ENCODE measurements at places on chromosomes 5 and 9.

- no peak for DNase-seq
These were observed 40.3 kb downstream of the SNCAIP start for GRCh38 chr5:122352331-122352730.

GRCh38 chr5:55657443-55657842 is 54.7 kb downstream of the SLC38A9 start:
- no peak for DNase-seq

- no peak for DNase-seq
These were observed 221.5 kb upstream of the MPDZ start for GRCh38 chr9:13501018-13501417.

- DNase-seq = no peak
These were observed 22.7 kb upstream of the CCDC180 start for GRCh38 chr9:97284798-97285197.

DNA sequence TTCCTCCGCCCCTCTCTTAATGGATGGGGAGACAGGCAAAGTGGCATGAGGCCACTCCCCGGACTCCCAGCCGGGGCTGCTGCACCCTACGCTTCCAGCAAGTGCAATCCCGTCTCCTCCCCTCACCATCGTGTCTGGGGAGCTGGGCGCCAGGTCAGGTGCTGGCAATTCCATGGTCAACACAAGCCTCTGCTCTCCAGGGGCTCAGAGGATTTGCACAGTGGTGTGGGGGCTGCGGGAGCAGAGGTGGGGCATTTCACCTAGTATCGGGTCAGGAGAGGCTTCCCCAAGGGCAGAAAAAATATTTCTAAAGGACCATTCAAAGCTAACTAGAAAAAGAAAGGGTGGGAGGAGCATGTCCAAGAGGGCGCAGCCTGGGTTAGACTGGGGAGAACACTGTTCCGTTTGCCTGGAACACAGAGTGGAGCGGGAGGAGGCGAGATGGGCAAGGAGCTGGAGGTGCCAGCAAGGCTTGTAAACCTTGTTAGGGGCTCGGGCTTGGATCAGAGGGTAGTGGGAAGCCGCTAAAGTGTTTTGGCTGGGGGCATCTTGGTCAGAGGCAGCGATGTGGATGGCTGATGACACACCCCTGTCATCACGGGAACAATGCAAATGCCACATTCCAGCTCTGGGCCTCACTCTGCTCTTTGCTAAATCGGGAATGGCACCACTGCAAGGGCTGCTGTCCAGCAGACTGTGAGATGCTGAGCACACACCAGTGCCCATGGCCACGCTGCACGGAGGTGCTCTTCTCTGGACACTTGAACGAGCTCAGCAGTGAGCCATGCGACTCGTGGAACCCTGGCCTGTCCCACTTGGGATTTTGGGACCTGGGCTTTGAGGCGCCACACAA is 191.7 kb downstream of the CDK5RAP2 start:
- no peak for DNase-seq

DNA sequence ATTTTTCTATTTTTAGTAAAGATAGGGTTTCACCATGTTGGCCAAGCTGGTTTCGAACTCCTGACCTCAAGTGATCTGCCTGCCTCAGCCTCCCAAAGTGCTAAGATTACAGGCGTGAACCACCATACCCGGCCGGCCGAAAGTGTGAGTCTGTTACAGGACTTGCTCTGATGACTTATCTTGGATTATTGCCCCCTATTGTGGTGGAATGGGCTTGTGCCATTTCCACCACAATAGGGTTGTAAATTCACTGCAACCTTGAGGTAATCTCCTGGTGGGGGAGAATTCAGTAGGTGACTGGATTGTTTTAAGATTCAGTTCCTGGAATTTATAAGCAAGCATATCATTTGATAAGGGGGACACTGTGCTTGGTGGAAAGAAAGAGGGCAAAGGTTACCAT is 15.0 kb upstream of the HMGCR start:
- no peak for DNase-seq

- DNase-seq = no peak
These were observed 66.0 kb upstream of the KLF9 start for GRCh38 chr9:70480405-70480980.

- DNase-seq = no peak
These were observed 165.2 kb downstream of the PDE4D start for GRCh38 chr5:59728356-59728755.

DNA sequence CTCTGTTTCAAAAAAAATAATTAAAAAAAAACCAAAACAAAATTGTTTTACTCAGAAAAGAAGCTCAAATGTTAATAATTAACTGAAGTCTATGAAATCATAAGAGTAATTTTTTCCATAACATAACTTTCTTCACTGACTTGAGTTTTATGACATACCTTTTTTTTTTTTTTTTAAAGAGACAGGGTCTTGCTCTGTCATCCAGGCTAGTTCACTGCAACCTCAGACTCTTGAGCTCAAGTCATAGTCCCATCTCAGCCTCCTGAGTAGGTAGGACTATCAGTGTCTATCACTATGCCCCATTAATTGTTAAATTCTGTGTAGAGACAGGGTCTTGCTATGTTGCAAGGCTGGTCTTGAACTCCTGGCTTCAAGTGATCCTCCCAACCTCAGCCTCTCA is 21.9 kb downstream of the SAR1B start:
- DNase-seq = no peak

DNA sequence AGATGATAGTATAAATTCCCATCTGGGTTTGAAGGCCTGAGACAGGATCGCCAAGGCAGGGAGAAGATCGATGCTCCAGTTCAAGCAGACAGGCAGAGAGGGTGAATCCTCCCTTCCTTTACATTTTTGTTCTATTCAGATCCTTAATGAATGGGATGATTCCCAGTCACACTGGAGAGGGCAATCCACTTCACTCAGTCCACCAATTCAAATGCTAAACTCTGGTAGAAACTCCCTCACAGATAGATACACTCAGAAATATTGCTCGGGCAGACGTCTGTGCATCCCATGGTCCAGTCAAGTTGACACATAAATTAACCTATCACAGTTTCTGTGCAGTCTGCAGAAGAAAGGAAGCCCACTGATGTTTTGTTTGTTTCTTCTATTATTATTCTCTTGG is 193.1 kb upstream of the ZNF462 start:
- no peak for DNase-seq

- DNase-seq = peak; percentile 69
These were observed 19.6 kb downstream of the QSOX2 start for GRCh38 chr9:136225748-136226679.

GRCh38 chr5:9604416-9604815 is 25.7 kb downstream of the TAS2R1 start:
- DNase-seq = no peak

GRCh38 chr5:132268769-132269551 is 11.5 kb downstream of the PDLIM4 start:
- no peak for DNase-seq

- peak; percentile 62 for DNase-seq
These were observed 11.7 kb upstream of the DOLPP1 start for GRCh38 chr9:129068990-129069861.

- DNase-seq = no peak
These were observed 1416.0 kb downstream of the EFNA5 start for GRCh38 chr5:106254784-106255183.

DNA sequence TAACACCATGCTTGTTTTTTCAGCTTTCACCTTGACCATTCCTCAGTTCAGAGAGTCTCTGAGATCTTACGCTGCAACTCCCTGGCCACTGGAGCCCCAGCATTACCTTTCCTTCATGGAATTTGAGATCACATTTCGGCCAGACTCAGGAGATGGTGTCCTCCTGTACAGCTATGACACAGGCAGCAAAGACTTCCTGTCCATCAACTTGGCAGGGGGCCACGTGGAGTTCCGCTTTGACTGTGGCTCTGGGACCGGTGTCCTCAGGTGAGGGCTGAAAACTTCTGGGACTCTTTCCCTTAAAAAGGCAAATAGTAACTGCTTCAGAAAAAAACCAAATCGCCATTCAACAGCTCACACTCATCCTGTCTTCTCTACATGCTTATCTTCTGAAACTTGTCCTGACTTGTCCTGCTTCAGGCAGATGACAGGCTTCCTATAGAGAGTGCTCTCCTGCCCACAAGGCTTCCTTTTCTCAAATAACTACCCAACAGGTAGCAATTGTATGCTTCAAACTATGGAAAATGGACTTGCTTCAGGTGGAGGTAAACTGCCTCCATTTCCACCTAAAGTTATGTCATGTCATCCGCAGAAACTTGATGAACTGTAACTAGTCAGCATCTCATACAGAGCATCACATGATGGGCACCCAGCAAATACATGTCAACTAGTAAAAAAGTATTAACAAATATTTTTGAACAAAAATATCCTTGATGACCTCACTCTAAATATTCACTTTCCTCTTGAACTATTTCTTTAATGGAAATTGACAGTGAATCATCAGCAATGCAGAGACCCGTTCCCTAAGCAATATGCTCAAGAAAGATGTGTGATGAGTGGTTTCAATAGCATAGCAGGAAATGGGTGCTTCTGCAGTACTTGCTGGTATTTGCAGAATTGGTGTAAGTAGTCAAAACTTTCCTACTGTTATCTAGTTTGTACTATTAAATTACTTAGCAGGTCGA is 129.2 kb downstream of the LIFR start:
- no peak for DNase-seq

DNA sequence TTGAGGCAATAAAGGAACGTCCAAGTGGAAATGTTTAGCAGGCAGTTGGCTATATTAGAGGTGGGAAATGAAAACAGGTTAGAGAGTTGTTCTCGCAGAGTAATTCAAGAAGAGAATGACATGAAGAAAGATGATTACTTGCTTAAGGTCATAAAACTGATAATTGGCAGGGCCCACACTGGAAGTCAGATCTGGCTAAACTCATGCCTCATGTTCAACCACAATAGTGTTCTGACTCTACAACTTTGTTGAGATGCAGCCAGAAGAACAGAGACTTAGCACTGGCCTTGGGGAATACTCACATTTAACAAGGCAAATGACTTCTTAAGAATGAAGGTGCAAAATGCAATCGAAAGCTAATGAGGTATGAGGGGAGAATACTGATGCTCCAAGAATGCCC is 27.2 kb upstream of the TNFSF8 start:
- no peak for DNase-seq

DNA sequence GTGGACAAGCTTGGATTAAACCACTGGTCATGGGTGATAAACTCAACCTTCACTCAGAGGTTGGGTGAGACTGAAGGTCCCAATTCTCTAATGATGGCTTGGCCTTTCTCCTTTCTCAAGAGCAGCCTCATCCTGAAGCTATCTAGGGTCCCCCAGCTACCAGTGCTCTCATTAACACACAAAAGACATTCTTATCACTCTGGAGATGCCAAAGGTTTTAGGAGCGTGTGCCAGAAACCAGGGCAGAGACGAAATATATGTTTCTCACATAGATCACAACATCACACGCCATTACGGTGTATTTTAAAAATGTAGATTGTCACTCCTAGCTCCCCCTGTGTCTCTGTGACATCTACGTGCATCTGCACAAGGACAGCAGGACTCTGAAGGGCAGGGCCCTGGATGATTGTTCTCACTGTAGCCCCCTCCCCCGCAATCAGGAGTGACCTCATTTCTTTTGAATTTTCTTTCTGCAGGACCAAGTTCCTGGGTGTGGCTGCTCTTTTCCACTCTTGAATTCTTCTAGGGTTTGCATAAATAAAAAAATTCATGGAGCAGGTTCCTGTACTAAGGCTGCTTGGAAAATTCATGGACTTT is 311.3 kb downstream of the GADD45G start:
- DNase-seq = no peak

DNA sequence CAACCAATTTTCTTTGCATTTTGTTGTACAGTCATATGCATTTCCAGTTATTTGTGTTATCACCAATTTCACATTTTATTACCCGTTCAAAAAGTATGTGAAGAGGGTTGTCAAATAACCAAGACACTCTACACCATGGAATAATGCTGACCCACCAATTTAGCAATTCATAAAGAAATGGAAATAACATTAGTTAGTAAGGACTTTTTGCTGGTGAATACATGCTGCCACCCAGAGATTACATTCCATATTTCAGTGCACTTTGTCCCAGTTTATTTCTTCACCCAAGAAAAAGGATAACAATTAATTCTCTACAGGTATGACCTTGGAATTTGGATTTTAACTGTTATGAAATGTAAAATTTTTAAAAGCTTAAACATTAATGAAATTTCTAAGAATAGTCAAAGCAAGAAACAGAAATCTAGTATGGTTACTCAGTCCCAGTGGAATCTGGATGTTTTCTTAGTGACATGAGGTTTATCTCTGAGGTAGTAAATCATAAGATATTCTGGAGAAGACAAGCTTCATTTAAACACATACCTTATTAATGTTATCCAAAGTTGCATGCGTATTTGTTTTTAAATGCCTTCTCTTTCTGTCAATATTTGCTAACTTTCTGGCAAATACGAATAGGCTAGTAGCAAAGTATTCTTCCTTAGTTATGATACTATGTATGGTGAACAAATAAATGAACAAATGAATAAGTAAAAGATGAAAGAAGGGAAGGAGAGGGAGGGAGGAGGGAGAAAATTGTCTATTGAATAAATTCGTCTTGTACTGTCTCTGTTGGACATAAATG is 100.6 kb downstream of the CETN3 start:
- no peak for DNase-seq

GRCh38 chr5:8516356-8516755 is 647.4 kb downstream of the MTRR start:
- no peak for DNase-seq

GRCh38 chr5:165630261-165630778 is 2124.9 kb downstream of the MAT2B start:
- DNase-seq = peak; percentile 10

DNA sequence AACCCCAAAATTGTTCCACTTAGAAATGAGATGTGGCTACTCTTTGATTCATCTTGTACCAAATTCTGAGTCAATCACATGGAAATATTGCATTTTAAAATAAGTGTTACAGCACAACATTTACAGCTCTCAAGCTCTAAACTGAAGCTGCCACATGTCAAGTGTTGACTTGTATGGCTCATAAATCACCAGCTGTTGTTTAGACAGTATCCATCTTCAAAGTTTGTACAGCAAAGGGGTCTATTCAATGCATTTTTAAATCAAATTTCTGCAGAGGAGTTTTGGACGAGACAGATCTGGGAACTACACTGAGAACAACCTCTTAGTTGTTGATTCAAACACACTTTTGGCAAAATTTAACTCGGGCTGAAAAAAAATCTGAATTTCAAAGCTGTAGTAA is 31.4 kb downstream of the CHSY3 start:
- no peak for DNase-seq

GRCh38 chr5:140055152-140055551 is 12.1 kb upstream of the NRG2 start:
- DNase-seq = no peak

DNA sequence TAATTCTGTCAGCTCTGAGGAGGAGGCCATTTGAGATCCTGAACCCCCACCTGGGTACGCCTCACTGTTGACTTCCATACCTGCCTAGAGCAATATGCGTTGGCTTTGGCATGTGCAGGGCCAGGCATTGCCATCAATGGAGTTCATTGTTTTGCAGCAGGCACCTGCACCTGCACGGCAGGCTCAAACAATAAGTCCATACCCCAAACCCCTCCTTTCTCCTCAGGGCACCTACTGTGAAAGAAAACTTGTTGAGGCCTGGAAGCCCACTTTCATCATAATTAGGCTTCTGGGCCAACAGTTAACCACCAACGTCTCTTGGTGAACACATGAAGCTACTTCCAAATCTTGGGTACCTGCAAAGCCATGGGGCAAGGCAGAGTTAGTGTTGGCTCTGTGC is 238.7 kb downstream of the NFIB start:
- no peak for DNase-seq

- no peak for DNase-seq
These were observed 1573.4 kb downstream of the EFNA5 start for GRCh38 chr5:106097340-106097739.

All from CD4-positive, alpha-beta T cell treated with Interleukin-12 subunit alpha and Interleukin-12 subunit beta, for 1 hour (primary cell).